ENCODE measurements at places on chromosomes 16 and 17. TPM values are rescaled to one million over a fixed set of nuclear protein-coding genes. Genes with fewer than 3 reads are reported as not detected.

MYH11 gene
- 0.30 TPM for total RNA-seq

DNA sequence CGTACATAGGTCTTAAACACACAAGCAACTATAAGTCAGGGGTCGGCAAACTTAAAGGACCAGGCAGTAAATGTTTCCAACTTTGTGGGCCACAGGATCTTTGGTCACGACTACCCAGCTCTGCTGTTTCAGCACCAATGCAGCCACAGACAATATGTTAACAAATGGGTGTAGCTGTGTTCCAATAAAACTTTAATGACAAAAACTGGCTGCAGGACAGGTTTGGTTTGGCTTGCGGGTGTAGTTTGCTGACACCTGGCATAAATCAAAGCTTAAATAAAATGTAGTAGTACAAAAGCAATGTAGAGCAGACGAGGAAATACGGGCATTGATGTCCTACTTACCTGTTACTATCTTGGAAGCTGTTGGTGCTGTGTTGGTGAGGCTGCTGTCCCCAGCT, 84.7 kb downstream of the SLC5A11 start:
- DNase-seq = no peak
- H3K36me3 ChIP-seq = peaks cover 68% of the 10 kb centered on the region
- H3K4me3 ChIP-seq = no peak overlapping the region

GRCh38 chr16:74224828-74225612, 71.6 kb upstream of the PSMD7 start:
- no peak overlapping the region for H3K4me3 ChIP-seq
- H3K27ac ChIP-seq = no peak overlapping the region
- no peak for DNase-seq
- no peaks in the 10 kb centered on the region for H3K27me3 ChIP-seq

GRCh38 chr16:89422905-89423630, 67.3 kb downstream of the ANKRD11 start:
- no peaks in the 10 kb centered on the region for H3K27me3 ChIP-seq
- peaks cover 81% of the 10 kb centered on the region for H3K4me1 ChIP-seq
- no peak overlapping the region for H3K4me3 ChIP-seq
- peak; percentile 69 for DNase-seq
- peaks cover 2% of the 10 kb centered on the region for H3K36me3 ChIP-seq
- peak overlapping the region; percentile 22 for H3K27ac ChIP-seq

TMEM114 gene
- not detected for total RNA-seq

PRSS36 gene
- 2.1 TPM for total RNA-seq

- peaks cover 24% of the 10 kb centered on the region for H3K4me1 ChIP-seq
- H3K27ac ChIP-seq = no peak overlapping the region
- no peaks in the 10 kb centered on the region for H3K36me3 ChIP-seq
- no peaks in the 10 kb centered on the region for H3K27me3 ChIP-seq
Measured at GRCh38 chr17:64978138-64978537, 58.9 kb upstream of the LRRC37A3 start.
